ENCODE measurements at places on chromosomes 6 and 20.

DNA sequence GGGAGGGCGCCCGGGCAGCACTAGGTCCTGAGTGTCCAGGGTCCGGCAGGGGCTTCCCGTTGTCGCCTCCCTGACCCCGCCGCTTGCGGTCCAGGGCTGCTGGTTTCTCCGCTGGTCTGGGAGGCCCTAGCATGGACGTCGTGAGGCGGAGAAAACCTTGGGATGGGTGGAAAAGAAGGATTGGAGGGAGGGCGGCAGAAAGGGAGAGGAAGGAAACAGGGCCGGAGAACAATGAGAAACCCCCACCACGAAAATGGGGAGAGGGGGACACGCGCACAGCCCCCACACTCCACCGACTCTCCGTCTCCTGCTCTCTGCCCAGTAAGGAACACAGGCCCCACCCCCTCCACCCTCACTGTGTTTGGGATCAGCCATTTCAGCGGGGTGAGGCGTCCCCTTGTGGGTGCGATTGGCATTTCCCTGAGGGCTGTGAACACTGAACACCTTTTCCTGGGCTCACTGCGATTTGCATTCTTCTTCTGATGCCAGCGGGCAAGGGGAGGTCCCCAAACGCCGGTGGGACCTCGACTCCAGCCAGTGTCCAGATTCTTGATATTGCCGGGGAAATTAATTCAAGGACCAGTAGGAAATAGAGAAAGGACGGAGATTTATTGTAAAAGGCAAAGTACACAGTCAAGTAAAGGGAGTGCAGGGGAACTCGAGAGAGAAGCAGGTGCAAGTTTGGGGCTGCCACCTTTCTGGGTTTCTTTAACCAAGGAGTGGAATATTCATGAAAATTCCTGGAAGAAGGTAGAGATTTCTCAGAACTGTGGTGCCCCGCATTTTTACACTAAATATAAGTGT lies 3.3 kb upstream of the RAET1G start:
- DNase-seq, result peak; percentile 54

DNA sequence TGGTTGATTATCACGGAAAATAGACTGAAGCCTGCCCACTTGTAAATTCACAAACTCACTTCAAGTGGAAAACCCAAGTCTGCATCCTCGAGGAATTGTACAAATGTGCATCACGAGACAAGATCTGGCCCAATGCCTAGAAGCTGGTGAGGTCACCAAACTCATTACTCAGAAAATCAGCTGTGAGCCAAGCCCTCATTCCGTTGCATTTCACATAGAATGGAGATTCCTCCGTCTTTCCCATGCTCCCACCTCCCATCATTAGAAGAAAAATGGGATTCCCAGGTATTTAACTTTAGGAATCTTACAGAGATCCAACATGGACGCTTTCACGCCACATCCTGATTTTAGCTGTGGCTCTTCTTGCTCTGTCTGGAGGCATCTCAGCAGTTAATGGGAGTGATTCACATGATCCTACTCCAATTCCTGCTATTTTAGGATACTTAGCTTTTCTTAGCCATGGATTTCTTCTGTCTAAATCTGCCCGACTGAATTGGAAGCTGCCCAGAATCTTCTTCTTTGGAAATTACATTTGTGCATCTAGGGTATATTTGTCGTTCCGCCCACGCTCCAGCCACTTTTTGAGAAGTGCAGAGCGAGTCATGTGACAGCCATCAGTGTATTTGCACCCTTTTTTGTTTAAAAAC lies 68.7 kb upstream of the STMND1 start:
- no peak for DNase-seq

GRCh38 chr6:6646859-6647258 lies 58.3 kb downstream of the LY86 start:
- no peak for DNase-seq

GRCh38 chr20:16171180-16171579 lies 402.1 kb downstream of the KIF16B start:
- no peak for DNase-seq

GRCh38 chr6:797479-798077 lies 104.6 kb upstream of the EXOC2 start:
- DNase-seq, result peak; percentile 13

DNA sequence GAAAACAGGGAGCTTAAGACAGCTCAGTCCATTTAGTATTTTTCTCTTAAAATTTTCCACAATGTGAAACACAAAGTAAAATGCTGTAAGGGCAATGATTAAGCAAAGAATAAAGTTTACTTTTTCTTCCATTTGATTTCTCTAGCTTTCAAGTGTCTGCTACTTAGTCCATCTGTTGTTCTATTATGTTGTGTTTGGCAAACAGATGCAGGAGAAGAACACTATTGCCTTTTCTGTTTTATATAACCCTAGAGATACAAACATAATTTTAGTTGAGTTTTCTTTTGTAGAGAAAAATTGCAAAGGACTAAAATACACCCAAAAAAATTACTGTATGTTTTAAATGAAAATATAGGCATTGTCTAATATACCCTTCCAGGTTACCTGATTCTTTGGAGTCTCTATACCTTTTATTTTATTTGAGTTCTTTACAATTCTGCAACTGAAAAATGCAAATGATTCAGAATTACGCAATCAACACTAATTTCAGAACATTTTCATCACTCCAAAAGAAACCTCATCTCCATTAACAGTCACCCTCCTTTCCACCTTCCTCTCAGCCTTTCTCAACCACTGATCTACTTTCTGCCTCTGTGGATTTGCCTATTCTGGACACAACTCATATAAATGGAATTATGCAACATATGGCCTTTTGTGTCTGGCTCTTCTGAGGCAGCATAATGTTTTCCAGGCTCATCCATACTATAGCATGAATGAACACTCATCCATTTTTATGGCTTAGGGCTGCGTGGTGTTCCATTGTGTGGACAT lies 96.9 kb downstream of the MKKS start:
- no peak for DNase-seq

DNA sequence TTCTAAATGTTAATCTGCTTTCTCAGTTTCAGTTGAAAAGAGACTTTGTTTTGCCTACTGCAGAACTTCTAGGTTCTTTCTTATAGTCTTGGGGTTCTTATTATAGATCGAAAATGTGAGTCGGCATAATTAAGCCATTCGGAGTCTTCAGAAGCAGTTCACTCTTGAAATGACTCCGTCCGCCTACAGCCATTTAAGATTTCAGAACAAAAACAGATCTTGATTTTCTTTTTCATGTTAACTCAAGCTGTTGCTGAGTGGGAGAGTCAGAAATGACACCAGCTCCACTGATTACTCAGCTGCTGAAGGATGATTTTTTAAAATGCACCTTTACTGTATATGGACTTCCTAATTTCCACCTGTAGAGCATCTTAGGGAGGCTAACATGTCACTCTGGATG lies 15.9 kb downstream of the PRDM1 start:
- DNase-seq, result no peak

DNA sequence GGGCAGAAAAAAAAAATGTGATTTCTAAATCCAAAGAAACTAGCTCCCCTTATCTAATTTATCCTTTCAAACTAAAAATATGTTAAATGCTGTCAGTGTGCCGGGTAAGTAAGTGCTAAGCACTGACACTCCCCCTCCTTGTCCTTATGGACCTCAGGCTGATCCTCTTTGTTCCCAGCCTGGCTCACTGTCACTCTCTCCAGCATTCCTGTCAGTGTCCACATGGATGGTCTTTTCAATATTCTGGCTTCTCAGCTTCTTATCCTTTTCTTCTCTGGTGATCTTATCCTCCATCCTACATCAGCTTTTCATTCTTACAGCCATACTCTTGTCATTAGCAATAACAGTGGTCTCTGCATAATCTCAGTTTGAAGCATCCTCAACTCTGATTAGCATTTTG lies 55.0 kb downstream of the BCKDHB start:
- no peak for DNase-seq

DNA sequence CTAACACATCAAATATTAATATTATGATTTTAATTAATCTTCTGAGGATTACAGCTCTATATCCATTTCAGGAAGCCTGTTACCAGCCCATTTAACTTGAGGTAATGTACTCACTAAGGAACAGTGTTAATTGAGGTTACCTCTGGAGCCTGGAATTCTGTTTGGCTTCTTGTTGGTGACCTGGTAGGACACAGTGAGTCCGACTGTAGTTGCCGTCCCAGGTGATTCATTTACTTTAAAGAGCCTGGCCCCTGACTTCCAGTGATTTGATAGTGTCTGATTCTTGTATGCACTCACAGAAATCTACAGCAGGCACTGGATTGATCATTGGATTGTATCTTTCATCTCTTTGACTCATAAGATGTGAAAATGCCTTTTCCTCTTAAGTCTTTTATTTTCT lies 34.0 kb downstream of the IGF2R start:
- DNase-seq, result no peak

- DNase-seq, result no peak
Measured at GRCh38 chr6:142659661-142660060, 285.3 kb downstream of the HIVEP2 start.

DNA sequence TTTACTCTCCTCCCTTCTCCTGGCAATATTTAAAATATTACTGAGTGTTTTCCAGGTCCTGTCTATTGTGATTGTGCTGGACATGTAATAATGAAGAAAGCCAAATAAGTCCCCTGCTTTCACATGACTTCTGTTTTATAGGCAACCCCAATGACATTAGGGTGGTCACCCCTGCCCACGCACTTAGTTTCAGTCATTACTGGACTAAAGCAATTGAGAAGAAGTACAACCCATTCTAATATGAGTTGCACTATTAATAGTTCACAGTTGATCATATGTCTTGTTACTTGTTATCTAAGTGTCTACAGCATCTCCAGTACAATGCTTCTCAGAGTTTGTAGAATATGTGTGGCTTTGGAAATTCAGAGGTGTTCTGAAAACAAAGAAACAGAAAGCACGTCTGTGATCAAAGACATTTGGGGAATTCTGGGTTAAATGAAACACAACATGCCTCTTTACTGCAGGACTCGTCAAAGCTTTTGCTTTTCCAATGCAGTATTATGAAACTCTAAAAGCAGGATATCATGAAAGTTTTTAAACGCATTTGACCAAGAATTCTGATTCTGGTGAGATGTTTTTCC lies 789.5 kb downstream of the DHX35 start:
- DNase-seq, result no peak

GRCh38 chr6:360764-361373 lies 30.7 kb upstream of the IRF4 start:
- no peak for DNase-seq

DNA sequence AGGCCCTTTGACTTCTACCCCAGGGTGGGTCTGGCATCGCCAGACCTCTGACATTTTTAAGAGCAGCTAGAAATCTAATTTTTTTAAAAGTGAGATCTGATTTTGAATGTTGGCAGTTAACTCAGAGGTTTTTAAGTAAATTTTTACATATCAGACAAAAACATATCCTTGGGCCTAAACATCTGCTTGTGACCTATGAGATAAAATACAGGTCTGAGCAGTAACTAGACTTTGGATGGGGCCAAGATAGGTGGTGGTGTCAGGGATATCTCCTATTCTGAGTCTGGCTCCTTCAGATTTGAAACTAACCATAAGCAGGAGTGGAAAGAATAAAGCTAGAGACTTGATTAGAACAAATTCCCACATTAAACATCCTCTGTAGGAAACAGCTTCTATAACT lies 17.6 kb downstream of the RALY start:
- no peak for DNase-seq

DNA sequence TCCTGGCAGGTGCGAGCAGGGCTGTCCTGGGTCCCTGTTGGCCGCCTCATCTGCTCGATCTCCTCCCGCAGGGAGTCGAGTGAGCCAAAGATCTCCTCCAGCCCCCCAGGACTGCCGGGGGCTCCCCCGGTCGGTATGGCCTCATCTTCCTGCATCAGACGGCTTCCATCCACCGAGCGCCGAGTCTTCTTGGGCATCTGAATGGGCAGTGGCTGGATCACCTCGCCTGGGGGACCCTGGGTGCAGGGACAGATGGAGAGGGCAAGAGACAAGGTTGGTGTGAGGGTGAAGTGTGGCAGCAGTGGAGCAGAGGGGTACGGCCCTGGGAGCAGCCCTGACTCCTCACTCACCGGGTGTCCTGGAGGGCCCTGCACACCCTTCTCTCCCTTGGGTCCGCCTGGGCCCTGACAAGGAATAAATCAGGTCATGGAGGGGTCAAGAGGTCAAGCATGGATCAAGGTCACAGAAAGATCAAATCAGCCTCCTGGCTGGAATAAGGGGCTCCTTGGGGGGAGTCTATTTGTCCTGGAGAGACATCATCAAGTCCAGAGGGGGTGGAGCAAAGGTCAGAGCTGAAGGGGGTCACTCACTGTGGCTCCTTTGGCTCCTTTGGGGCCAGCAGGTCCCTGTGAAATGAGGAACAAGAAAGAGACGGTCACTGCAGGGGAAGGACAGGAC lies 26.5 kb downstream of the COL11A2 start:
- DNase-seq, result no peak

- DNase-seq, result no peak
Measured at GRCh38 chr6:12356983-12357972, 67.1 kb downstream of the EDN1 start.

GRCh38 chr6:12666886-12667285 lies 49.7 kb upstream of the PHACTR1 start:
- no peak for DNase-seq

- DNase-seq, result peak; percentile 41
Measured at GRCh38 chr20:38221119-38221589, 39.4 kb downstream of the KIAA1755 start.

DNA sequence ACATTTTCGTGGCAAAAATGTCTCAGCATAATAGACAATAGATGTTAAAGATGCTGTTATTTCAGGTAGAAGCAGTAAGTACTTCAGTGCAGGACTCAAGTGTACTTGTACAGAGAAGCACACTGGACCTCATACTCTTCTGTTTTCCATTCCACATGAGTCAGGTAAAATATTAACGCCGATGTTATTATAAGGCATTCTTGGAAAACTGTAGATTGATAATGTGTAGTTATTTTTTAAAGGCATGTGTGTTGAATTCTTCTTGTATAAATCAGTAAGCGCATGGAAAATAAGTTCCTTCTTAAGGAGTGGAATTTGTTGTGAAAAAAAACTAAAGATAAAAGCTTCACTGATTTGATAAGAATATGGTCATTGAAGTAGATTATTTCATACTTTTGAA lies 45.8 kb downstream of the DOP1A start:
- DNase-seq, result no peak

- DNase-seq, result no peak
Measured at GRCh38 chr20:63314566-63315239, 21.7 kb downstream of the COL20A1 start.
